Sigmoid colon (tissue), 7 donors: ENCODE measurements at places on chromosomes 5 and 9. TPM values are rescaled to one million over a fixed set of nuclear protein-coding genes. Genes with fewer than 3 reads are reported as not detected.

DNA sequence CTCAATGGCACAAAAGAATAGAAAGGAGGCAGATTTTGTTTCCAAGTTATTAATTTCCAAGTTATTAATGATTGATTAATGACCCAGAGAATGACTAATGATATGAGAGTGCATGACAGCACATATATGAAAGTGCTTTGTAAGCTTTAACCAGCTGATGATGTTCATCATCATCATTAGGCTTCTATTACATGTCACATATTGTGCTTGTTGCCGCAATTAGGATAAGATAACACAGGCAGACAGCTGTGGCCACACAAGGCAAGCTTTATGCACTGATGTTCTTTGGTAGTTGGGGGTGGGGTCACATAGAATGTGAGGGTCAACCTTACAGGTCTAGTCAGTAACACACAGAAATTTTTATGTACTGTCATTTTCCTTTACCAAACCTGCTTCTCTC, 219.7 kb downstream of the TRPM3 start:
- DNase-seq: no peak

GRCh38 chr9:16985559-16986348, 115.3 kb upstream of the BNC2 start:
- peak; percentile 88 for DNase-seq

The CEP72 gene
- polyA plus RNA-seq: 0.60 TPM

The ANP32B gene
- 198 TPM for polyA plus RNA-seq

The PROB1 gene
- under 0.01 TPM for polyA plus RNA-seq

- no peak for DNase-seq
Measured at GRCh38 chr5:149654231-149654630, 72.9 kb downstream of the ARHGEF37 start.

DNA sequence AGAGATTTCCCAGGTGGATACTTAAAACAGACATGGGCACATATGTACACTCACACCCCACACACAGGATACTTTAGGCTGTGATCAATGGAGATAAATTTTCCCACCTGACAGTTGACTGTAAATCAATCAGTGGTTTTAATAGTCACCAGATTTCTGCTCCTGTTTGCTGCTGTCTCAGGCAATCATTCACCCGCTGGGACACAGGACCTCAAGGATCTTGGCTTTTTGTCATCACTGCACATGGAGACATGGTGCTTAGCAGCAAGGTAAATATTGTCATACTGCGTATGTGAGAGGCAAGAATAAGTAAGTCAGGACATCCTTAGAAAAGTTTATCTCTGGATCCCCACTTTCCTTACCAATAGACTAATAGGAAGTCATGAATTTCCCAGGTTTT, 60.8 kb upstream of the KLF9 start:
- no peak for DNase-seq

DNA sequence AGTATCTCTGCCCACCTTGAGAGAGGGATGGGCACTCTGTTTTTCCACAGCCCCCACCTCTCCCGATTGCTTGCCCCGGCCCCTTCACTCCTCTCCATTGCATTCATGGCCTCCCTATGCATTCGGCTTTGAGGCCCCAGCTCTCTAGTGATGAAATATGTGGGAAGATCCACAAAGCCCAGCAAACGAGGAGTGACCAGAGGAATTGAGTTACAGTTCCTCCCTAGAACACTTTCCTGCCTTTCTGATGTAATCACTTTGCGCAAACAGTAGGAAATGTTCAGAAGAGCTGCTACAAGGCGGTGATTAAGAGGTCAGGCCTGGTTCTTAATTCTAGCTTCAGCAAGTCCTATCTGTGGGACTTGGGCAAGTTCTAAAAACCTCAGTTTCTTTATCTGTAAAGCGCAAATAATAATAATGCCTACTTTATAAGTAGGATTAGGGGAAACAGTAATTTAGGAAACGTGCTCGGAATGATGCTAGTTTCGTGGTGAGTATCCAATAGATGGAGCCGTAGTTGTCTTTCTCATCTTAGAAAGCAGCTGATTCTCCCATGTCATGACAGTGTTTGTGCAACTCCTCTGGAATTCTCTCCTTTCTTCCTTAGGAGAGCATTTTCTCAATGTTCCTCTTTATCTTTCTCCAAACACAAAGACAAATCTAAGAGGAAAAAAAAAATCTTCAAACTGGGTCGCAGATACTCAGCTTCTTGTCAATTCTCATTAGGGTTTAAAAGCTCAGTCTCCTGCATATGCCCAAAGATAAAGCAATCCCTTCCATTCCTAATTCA, 99.5 kb upstream of the MSX2 start:
- peak; percentile 10 for DNase-seq

- DNase-seq: no peak
Measured at GRCh38 chr9:33225319-33226147, 14.4 kb upstream of the SPINK4 start.

DNA sequence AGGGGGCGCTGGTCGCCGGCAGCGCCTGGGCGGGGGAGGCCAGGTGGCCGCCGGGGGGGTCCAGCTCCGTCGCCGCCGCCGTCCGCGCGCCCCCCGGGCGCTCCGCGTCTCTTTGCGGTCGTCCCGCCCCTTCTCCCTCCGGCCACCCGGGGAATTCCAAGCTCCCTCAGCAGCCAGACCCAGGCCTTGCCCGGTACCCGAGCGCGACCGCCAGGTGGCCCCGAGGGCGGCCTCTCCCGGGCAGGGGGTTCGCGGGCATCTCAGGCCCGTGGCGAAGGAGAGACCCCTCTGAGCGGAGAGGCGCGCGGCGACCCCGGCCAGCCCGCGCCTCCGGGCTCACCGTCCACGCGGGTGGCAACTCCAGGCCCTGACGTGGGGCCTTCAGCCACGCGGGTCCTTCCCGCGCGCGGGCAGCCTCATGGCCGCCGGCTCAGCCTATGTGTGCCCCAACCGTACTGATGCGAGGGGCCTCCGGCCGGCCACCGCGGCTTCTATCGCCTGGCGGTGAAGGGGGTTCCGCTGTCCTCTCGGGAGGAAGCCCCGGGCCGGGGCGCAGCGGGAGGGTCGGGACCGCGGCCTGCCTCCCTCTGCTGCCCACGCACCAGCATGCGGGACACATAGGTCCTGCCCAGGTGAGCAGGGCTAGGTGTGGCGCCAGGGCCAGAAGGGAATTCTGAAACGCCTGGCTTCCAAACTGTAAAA, 529 bp upstream of the NRARP start:
- peak; percentile 66 for DNase-seq

GRCh38 chr5:129905473-129906176, 1.4 kb downstream of the CHSY3 start:
- peak; percentile 65 for DNase-seq

- DNase-seq: no peak
Measured at GRCh38 chr5:73298251-73298771, 125.3 kb downstream of the TMEM174 start.

DNA sequence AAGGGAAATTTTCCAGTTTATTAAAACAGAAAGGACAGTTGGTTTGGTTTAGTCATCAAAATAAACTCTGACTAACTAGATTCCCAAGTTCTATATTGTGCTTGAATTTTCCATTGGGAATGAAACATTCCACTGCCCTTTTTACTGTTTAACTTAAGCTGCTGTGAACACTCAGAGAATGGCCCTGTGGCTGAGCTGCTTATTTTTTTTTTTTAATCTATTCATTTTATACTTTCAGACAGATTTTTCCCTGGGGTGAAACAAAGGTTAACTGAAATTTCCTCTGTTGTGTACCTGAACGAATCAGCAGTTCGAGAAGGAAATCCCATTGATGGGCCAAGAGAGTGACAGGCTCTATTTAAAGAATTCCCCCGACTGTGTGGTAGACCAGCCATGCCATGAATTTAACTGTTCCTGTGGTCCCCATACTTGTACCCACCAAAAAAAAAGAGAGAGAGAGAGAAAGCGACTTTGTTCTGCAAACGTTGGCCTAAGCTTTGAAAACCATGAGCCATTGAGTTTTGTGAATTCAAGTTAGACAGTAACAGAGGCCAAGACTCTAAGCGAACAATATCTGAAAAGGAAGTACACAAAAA, 138.7 kb upstream of the GRHPR start:
- DNase-seq: no peak
